ENCODE measurements at places on chromosomes 3 and 15.

DNA sequence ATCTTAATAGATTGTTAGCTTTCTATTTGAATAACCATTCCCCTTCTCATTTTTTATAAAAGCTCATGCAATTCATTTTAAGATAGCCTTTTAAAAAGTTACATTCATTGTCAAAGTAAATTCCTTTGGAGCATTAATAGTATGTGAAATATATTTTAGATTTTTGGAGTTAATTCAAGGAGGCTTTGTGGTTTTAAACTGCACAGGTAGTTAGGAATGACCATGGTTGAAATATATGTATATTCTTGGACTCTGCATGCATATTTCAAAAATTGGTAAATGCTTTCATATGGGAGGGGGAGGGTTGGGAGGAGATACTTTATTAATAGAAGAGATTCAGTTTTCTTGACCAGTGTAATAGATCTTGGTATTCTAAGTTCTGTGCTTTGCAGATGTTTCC, 244.4 kb upstream of the C2CD4B start:
- no peak for DNase-seq

DNA sequence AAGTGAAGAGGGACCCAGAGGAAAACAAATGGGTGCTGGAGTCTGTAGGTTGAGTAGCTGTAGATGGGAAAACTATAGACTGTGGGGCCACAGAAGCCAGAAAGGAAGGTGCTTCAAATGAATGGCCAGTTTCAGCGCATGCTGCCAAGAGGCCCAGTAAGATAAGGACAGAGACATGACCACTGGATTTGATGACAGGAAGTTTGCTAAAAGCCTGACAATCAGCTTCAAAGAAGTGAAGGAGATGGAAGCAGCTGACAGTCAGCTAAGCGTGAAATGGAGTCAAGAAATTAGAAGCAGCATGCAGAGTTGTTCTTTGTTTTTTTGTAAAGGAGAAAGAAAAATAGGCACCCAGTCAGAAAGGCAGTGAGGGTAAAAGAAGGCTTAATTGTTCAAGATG, 24.9 kb downstream of the TXNRD3 start:
- DNase-seq = no peak

- no peak for DNase-seq
Observed at GRCh38 chr3:149180057-149180573, 41.5 kb downstream of the CP start.

- DNase-seq = no peak
Observed at GRCh38 chr3:151120409-151120808, 34.9 kb downstream of the MED12L start.

DNA sequence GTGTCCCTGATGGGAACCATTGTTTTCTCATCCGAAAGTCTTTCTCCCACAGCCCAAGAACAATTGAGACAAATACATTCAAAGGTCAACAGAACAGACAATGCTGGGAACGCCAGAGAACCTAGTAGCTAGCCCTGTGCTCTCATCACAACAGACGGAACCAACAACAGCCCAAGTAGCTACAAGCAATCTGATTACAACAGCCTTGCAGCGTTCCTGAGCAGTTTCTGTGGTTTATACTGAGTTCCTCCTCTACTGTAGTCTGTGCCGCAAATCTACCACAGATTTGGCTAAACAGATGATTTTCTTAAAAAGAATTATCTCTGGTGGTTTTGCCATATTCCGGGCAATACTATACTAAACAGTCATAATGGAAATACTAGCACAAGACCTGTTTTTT, 435.6 kb downstream of the MECOM start:
- no peak for DNase-seq

- DNase-seq = no peak
Observed at GRCh38 chr3:24359645-24360462, 134.8 kb downstream of the THRB start.

- no peak for DNase-seq
Observed at GRCh38 chr3:177061369-177061768, 135.9 kb downstream of the TBL1XR1 start.

- DNase-seq = no peak
Observed at GRCh38 chr3:110816008-110816407, 255.6 kb upstream of the NECTIN3 start.

- no peak for DNase-seq
Observed at GRCh38 chr3:46537779-46538178, 28.3 kb downstream of the LRRC2 start.

GRCh38 chr3:87766721-87767120, 292.1 kb downstream of the CGGBP1 start:
- DNase-seq = no peak

DNA sequence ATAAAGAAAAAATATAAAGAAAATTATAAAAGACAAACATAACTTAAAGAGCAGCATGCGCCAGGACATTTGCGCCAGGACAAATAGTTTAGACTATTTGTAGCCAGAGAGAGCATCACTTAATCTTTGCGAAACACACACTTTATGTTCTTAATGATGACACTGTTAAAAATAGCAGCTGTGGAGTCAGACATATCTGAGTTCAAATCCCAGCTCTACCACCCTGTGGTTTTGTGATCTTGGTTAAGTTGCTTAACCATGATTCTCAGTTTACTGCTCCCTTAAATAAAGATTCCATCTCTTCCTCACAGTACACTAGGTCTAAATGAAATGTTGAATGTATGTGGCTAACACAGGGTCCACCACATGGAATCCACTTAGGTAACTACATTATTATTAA, 31.4 kb downstream of the KCNMB2 start:
- no peak for DNase-seq

DNA sequence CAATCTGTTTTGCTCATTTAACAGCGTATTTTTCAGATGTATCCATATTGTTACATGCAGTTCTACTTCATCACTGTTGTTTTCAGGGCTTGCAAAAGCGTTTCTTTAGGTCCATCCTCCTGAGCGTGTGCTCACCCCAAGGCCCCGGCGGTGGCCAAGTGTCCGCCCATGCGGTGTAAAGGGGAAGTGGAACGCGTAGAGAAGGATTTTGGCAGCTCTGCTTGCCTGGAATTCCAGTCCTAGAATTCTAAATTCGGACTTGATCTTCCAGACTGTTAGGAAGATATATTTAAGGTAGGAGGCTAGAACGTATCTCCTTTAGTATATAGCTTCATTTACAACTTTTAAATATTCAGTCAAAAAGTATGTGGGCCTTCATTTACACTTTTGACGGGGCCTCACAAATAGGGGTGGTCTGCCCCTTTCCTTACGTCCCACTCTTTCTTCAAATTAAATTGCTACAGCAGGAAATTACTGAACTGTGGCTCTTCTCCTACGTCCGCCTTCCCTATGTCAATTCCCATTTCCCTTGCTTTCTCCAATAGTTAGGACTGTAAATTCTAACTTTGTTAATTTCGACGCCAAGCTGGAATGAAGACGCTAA, 609 bp upstream of the TBC1D23 start:
- DNase-seq = no peak

- DNase-seq = no peak
Observed at GRCh38 chr15:43360821-43361220, 10.0 kb downstream of the ZSCAN29 start.

DNA sequence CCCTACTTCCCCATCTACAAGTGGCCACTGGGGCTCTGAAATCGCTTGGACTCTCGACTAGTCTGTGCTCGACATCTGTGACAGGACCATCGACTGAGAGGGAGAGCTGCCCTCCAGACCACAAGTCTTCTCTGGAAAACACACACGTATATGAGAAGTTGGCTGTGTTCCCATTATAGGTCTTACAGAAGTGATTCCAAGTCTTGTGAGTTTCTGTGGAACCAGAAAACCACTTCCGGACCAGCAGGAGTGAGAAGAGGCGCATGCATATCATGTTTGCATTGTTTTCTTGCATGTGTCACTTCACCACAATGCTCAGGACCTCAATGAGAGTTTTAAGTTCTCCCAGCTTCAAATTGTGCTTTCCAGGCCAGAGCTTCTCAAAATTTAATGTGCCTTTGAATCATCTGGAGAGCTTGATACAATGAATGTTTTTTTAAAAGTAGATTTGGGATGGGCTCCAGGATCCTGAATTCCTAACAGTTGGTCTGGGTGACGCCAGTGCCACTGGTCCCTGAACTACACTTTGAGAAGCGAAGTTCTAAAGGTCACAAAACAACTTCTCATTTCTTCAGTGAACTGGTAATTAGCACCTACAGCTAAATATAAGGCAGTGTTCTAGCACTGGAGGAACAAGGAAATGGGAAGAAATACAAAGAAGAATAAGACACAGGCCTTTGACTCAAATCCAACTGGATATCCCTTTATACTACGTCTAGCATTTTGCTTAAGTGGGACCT, 15.7 kb downstream of the LIPC start:
- no peak for DNase-seq

DNA sequence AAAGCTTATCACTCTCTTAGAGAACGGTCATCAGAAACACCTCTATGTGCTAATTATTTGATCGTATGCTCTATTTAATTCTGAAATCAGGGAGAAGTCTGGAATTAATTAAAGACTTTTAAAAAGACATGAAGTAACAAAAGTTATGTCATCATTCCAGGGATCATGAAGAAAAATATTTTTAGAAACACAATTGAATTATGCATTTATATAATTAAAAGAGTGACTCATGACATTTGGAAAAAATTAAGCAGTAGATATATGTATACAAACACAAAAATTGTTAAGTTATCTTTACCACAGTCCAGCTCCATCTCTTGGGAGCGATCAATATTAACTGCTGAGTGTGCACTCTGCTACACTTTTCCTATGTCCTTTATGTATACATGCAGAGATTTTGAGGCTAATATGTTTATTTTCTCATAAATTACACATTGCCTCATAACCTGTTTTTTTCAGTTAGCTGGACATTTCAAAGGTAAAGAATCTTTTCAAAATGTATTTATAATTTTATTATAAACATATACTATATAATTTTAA, 717.7 kb downstream of the GBE1 start:
- no peak for DNase-seq

DNA sequence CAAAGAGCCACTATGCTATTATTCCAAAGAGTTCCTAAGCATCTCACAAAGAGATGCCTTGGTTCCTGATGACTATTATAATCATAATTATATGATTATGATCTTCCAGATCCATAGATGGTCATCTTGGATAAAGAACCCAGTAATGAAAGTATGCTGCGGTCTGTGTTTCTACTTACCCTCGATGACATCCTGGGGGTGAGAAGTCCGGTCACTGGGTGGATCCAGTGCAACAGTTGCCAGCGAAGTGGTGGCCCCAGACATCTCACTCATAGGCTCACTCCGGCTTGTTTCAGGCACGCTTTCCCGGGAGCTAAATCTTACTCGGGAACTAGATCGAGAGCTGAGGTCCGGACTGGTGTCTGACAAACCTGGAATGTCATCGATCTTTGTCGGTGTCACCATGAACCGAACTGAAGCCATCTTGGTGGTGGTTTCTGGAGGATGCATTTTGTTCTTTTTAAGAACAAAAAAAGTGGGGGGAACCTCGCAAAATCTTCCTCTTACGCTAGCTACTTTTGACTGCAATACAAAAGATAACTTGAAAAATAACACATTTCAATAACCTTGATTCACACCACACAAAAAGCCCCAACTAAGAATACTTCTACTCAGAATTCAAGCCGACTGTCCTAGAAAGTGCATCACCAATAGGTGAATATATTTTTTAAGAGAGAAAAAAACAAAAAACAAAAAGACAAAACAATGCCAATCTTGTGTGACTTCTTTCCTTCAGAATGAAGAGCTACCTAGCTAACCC, 1.2 kb downstream of the SLC12A6 start:
- DNase-seq = no peak

GRCh38 chr15:78212546-78213424, 21.6 kb downstream of the ACSBG1 start:
- no peak for DNase-seq

DNA sequence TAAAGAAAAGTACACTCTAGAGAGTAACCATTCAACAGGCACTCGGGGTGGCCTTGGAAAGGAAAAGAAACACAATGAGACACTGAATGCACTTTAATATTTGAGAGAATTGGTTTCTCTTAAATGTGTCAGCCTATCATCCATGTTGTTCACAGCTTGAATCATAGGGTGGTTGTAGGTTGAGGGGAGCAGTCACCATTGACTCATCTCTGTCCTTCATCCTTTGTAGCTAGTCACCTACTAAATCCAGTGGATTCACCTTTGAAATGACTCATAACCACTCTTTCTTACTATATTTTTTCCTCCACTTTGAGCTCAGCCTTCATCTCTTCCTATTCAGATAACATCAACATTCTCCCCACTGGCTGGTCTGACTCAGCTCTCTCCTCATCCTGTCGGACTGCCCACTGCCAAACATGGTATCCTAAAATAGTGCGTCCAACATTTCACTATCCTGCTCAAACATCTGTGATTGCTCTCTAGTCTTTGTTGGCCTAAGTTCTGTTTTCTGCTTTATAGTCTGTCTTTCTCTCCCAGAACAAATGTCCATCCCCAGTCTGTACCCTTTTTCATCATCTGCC, 182.7 kb upstream of the GADL1 start:
- peak; percentile 13 for DNase-seq

- DNase-seq = no peak
Observed at GRCh38 chr15:37616215-37616614, 318.2 kb upstream of the TMCO5A start.

- DNase-seq = no peak
Observed at GRCh38 chr3:39907981-39908380, 98.6 kb downstream of the MYRIP start.

- DNase-seq = no peak
Observed at GRCh38 chr3:143301031-143301901, 181.7 kb downstream of the CHST2 start.

DNA sequence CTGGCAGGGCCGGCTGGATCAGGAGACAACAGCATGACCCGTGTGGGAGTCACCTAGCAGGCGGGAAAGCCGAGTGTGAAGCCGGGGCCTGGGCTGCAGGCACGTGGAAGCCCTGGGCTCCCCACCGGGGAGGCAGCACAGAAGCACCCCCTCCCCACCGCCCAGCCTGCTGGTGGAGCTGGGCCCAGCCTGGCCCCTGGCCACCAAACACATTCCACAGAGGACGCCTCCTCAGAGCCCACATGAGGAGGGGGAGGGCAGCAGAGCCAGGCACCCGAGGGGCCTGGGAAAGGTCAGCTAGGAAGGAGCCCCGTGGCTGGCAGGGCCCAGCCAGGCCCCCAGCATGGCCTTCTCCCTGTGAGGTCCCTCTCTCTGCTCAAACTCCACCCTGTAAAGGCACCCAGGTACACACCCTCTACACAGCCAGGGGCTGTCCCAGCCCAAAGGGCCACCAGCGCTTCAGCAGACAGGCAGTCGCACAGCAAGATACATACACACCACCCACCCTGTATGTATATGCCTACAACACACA, 4.5 kb downstream of the PLXNB1 start:
- DNase-seq = no peak
